DMS53 (cell line): ENCODE measurements at places on chromosomes 5 and 9.

DNA sequence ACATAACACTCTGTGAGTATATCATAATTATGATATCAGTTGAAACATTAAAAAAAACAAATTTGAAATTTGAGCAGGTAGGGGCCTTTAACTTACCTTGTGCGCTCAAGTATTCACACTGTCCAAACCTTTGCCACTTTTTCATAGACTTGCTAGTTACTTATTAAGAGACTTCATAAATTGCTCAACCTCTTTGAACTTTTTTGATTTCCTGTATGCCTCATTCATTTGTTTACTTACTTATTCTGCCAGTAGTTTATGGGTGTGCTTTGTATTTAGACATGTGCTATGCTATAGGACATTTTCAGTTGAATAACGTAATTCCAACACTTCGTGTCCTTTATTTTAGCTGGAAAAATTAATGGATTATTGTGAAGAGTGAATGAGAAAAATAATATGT is 204.8 kb downstream of the HCN1 start:
- DNase-seq, result peak; percentile 1

- peak; percentile 80 for DNase-seq
Observed at GRCh38 chr5:158543539-158544387, 556.0 kb downstream of the EBF1 start.

- peak; percentile 96 for DNase-seq
Observed at GRCh38 chr5:131541071-131541470, 94.0 kb downstream of the RAPGEF6 start.

- DNase-seq, result no peak
Observed at GRCh38 chr5:35810601-35811000, 46.1 kb upstream of the IL7R start.

GRCh38 chr9:19231126-19231903 is 822 bp downstream of the DENND4C start:
- peak; percentile 49 for DNase-seq

DNA sequence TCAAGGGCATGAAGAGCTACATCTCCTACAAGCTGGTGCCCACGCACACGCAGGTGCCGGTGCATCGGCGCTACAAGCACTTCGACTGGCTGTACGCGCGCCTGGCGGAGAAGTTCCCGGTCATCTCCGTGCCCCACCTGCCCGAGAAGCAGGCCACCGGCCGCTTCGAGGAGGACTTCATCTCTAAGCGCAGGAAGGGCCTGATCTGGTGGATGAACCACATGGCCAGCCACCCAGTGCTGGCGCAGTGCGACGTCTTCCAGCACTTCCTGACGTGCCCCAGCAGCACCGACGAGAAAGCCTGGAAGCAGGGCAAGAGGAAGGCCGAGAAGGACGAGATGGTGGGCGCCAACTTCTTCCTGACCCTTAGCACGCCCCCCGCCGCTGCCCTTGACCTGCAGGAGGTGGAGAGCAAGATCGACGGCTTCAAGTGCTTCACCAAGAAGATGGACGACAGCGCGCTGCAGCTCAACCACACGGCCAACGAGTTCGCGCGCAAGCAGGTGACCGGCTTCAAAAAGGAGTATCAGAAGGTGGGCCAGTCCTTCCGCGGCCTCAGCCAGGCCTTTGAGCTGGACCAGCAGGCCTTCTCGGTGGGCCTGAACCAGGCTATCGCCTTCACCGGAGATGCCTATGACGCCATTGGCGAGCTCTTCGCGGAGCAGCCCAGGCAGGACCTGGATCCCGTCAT is 1.4 kb downstream of the SNX18 start:
- peak; percentile 12 for DNase-seq

DNA sequence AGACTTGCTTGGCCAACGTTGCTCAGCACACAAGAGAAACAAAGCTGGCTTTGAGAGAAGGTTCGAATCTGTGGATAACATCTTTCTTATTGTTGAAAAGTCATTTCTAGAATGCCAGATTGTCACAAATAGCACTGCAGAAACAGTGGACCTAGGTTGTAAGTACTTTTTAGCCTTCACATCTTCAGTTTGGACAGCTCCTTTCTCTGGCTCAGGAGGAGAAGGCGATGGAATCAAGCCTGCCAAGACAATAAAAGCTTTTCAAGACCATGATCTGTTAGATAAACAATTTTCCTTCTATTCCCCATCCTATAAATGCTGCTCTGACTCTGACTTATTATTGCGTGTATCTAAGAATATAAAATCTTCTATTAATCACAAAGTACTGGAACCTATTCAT is 615.2 kb upstream of the SEMA6A start:
- DNase-seq, result no peak

DNA sequence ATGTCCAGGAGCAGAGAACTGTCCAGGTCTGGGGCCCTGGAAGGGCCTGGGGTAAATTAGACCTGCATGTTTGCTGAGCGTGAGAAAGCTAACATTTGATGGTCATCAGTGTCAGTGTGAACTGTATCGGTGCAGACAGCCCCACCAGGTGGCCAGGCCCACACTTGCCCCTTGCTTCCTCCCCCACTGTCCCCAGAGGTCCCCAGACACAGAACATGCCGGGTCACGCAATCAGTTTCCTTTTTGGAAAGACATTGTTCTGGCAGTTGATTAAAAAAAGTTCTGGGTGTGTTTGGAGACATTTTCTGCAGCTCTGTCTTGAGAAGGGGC is 1.5 kb downstream of the NKD2 start:
- DNase-seq, result peak; percentile 76

DNA sequence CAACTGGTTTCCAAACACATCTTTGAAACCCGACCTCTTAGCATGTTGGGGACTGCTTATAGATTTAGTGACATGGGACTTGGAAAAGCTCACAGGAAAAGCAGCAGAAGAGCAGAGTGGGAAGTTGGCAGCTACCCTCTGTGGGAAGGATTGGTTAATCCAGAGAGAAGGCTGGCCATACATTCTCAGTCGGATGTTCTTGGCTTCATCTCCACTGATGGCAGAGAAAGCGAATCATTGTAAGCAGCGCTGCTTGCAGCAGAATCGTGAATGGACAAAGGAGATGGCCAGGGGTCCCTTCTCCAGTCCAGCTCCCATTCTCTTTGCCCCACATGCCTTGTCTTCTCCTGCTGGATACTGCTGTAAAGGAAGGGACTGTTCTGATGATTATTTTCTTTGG is 62.7 kb downstream of the MEGF10 start:
- DNase-seq, result no peak

DNA sequence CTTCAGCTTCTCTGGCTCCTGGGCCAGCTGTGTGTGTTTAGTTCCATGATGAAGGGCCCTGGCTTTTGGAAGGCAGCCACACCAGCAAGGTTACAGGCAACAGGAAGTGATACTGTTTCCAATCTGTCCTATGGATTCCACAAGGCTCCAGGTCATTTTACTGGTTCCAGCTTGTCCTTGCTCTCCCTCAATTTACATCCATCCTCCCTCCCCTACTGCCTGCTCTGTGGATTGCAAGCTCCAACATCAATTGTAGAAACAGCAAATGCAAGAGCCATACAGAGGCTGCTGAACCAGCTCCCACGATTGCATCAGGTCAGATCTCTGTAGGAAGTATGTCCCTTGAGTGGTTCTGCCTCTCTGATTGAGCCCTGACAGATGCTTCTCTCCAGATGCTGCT is 409.8 kb downstream of the NTRK2 start:
- DNase-seq, result no peak

- no peak for DNase-seq
Observed at GRCh38 chr5:156762771-156763170, 87.3 kb upstream of the PPP1R2B start.

DNA sequence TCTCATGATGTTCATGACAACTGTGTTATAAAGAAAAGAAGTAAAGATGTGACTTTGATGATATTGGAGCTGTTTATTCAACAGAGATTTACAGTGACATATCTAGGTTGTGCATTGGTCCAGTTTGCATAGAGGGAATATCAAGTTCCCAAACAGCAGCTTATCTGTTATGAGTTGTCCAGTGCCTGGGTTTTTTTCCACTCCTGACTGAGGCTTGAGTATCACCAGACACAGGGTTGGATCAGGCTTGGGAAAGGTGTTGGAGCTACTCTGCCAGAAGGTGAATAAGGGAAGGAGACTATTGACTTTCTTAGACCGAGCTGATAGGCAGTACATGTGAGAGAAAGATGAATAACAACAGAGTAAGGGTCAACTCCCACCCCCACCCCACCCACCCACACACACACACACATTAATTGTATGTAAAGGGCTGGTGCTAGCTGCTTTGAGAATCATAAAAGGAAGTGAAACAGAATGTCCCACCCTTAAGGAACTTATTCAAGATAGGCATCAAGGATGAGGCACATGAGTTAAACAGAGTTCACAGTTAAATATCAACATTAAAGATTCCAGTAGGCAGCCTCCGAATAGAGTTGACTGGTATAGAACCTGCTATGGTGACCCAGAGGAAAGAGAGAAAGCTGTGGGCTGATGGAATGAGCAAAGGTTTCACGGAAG is 33.0 kb upstream of the RASGRF2 start:
- DNase-seq, result no peak

- DNase-seq, result peak; percentile 80
Observed at GRCh38 chr9:79559495-79560181, 12.1 kb upstream of the TLE4 start.

DNA sequence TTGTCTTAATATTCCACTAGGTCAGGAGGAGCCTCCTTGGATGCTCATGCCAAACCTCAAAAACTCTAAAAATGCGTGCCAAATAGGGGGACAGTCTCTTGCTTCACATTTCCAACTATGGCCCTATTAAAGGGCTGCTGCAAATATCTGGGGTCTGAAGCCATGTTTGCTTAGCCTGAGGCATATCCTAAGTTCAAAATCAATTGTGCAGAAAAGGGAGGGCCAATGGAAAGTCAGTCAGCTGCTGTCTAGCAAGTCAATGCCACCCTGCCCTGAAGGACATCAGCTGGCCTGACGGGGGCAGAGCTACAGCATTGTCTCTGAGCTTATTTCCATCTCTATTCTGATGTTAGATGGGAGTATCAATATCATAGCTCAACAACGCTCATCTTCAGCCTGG is 93.6 kb downstream of the SH3TC2 start:
- no peak for DNase-seq

GRCh38 chr5:146254223-146254622 is 50.8 kb downstream of the RBM27 start:
- DNase-seq, result no peak

DNA sequence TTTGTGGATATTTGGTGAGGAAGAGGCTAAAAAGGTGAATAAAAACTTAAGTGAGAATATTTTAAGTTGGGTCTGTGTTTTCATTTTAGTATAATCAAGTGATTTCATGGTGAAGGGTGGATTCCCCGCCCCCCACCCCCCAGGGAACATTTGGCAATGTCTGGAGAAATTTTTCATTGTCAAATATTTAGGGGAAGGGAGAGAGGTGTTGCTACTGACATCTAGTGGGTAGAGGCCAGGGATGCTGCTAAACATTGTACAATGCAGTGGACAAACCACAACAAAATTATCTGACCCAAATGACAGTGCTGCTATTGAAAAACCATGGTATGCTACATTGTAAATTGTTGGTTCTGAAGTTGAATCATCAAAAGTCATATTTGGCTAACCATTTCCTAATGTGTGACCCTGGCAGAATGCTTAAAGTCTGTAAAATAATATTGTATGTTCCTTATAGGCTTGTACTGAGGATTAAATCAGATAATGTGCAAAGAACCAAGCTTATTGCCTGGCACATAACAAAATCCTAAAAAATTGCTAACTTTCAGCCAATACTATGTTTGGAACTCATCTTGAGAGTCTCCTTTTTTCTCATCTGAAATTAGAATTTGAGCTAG is 5.6 kb downstream of the C5orf24 start:
- peak; percentile 37 for DNase-seq

DNA sequence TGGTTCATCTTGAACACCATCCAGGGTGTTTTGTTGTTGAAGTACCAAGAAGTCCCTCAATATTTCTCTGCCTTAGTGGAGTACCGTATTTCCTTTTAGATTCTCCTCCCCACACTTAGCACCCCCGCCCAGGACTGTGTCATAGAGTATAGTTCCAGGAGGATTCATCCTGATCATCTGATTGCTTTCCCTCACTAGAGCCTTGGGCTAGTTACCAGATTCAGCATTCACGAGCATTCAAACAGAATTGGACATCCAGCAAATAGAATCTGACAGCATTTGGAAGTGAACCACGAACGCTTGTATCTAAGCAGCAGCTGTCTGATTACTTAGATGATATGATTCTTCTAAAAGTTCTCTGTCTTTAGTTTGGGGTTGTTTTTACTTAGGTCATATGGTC is 248.1 kb upstream of the TAS2R1 start:
- no peak for DNase-seq

- DNase-seq, result no peak
Observed at GRCh38 chr5:173333925-173334661, 5.9 kb upstream of the STC2 start.

- peak; percentile 35 for DNase-seq
Observed at GRCh38 chr5:73985145-73985544, 359.1 kb downstream of the ARHGEF28 start.

- no peak for DNase-seq
Observed at GRCh38 chr9:95545831-95546567, 29.2 kb upstream of the PTCH1 start.

DNA sequence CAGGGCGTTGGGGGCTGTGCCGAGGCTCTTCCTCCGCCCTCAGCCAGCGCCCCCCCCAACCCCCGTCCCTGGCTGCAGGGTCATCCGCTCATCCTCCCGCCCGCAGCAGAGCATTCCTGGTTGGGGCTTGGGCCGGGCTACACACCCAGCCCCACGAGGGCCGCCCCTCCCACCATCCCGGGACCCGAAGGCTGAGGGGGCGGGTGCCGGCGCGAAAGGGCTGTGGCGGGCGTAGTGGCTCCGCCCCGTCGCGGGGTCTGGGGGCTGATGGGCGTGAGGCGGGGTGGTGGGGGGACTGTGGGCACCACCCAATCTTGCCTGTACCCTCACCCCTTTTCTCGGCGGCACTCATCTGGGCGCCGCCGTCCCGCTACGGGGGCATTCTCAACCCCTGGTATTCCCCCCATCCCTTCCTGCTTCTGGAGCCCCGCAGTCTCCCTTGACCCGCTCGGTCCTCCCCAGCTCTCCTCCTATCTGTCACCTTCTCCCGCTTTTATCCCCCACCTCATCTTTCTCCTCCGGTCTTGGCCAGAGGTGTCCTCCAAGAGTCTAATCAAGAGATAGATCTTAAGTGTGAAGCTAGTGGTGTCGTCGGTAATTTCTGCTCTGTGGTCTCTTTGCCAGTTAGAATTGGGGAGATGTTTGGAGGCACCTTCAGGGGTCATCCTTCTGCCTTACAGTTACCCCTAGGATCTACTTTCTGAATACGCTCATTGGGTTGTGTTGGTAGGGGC is 1.6 kb downstream of the FER start:
- peak; percentile 51 for DNase-seq

- DNase-seq, result peak; percentile 83
Observed at GRCh38 chr9:18442629-18443491, 31.1 kb upstream of the ADAMTSL1 start.

DNA sequence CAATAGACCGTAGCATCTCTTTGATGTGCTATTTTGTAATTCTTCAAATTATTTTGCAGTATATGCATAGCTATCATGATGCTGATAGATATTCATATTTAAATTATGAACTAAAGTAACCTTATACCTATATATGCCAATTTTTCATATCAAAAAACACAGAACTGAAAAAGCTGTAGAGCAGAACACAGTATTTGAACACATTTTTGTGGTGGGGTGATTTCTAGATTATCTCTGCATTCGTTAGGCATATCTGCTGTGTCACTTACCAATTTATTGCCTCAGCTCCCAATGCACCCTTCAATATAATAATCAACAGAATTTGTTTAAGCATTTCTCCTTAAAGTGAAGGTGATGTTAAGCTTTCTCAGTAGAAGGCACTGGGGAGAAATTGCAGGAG is 998.2 kb downstream of the PTPRD start:
- no peak for DNase-seq

GRCh38 chr9:4973902-4974301 is 11.2 kb upstream of the JAK2 start:
- DNase-seq, result no peak

GRCh38 chr5:14859980-14860379 is 11.6 kb downstream of the ANKH start:
- DNase-seq, result no peak
